ENCODE measurements at places on chromosomes 12 and 14.

- DNase-seq, result no peak
These were observed 13.3 kb downstream of the SLC15A4 start for GRCh38 chr12:128810182-128811127.

DNA sequence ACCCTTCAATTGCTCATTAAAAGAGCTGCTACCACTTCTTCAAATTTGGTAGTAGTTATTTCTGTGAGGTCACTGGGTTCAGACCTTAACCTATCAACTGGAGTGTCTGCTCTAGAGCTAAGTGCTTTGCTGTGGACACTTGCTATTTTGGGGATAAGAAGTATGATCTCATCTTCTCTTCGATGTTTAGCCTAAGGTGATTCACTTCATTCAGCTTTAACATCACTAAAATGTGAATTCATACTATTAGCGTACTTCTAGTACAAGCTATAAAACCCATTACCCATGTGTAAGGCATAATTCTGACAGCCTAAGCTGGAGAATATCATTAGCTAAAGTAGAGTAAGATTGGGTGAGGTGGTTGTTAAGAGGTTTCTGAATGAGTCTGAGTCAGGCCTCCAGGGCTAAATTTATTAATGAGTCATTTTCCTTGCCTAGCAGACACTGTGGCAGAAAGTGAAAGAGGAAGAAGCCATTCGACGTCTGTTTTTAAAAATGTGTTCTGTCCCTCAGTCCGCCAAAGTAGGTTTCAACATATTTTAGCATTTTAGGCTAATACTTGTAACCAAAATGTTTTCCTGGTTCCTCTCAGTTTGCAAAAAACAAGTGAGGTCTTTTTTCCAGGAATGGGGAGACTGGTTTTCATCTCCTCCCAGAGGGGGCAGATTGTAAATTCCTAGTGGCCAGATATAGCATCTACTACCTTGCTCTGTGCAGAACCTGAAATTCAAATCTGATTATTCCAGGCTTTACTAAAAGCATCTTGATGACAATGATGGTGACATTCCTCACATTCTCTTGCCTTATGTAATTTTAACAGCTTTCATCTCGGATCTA is 103.6 kb downstream of the SSPN start:
- DNase-seq, result no peak

GRCh38 chr12:119942386-119942785 is 46.6 kb upstream of the BICDL1 start:
- DNase-seq, result no peak

DNA sequence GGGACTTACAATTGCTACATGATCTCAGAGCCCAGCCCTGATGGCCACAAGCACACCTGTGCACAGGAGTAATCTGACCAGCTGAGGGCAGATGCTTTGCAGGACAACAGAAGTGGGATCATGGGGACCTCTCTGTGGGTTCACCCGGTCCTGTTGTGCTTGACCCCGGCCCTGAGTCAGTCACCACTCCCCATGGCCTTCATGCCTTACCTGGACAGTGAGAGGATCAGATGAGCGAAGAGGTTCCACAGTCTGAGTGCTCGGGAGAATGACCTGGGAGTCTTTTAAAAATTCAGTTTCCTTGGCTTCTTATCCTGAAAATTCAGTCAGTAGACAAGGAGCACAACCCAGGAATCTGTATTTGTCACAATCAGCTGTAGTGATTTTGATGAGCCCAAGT is 88.1 kb downstream of the NTF3 start:
- DNase-seq, result no peak

DNA sequence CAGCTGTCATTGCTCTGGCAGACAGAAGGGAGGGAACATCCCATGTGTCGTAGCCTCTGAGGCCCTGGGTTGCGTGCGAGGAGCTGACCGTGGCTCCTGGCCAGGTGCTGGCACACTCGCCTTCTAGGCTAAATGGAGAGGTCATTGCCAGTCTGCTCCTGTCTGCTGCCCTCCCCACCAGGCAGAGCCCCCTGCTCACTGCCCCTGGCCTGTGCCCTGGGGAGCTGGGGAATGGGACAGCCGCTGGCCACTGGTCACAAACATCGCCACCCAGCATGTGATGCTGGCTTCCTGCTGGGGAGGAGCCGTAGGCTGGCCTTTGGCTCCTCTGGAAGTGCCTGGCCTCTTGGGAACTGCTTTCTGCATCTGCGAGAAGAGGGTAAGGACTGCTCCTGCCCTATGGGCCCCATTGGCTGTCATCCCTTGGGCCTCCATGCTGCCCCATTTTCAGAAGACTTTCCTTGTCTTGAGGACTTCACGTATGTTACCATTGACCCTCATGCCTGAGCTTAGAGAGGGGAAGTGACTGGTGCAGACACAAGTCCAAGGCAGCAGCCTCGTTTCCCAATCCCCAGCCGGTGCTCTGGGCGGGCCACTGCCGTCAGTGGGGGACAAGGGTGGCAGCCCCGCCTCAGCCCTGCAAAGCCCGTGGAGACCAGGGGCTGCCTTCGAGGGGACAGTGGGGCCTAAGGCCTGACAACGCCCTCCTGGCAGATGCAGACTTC is 2.0 kb upstream of the TNFAIP2 start:
- no peak for DNase-seq

GRCh38 chr12:77510985-77511384 is 319.7 kb upstream of the NAV3 start:
- DNase-seq, result no peak

- DNase-seq, result no peak
These were observed 75.4 kb downstream of the WDR20 start for GRCh38 chr14:102215071-102215470.

DNA sequence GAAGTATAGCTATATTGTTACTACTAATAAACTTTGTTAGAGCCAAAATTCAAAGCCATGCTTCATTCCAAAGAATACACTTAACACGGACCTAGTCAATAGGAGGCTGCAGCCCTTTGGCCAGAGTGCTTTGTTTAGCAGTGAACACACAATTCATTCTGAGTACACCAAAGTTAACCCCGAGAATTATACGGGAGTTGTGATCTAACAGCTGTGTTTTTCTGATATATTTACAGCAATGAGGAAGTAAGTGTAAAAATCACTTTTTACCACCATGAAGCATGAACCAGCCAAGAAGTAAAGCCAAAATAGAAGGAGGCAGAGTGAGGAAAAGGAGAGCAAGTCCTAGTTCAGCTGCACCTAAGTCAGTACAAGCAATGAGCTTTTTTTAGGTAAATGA is 156.8 kb upstream of the PDE3A start:
- no peak for DNase-seq

DNA sequence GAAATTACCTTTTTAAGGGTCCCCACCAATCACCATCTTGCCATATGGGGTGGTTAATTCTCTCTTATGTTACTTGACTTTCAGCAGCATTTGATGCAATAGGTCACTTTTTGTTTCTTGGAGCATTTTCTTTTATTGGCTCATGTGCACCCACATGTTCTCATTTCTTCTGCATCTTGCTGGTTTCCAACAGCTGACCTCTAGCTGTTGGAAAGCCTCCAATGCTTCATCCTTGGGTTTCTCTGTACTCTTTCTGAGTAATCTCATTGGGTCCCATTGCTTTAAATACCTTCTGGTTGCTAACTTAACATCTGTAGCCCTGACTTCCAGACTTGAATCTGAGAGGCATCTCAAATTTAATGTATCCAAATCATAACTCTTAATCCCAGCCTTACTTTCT is 116.8 kb downstream of the CRADD start:
- no peak for DNase-seq

- no peak for DNase-seq
These were observed 381.7 kb downstream of the PAWR start for GRCh38 chr12:79309039-79309438.

- no peak for DNase-seq
These were observed 48.1 kb downstream of the SLC8A3 start for GRCh38 chr14:70140614-70141013.

DNA sequence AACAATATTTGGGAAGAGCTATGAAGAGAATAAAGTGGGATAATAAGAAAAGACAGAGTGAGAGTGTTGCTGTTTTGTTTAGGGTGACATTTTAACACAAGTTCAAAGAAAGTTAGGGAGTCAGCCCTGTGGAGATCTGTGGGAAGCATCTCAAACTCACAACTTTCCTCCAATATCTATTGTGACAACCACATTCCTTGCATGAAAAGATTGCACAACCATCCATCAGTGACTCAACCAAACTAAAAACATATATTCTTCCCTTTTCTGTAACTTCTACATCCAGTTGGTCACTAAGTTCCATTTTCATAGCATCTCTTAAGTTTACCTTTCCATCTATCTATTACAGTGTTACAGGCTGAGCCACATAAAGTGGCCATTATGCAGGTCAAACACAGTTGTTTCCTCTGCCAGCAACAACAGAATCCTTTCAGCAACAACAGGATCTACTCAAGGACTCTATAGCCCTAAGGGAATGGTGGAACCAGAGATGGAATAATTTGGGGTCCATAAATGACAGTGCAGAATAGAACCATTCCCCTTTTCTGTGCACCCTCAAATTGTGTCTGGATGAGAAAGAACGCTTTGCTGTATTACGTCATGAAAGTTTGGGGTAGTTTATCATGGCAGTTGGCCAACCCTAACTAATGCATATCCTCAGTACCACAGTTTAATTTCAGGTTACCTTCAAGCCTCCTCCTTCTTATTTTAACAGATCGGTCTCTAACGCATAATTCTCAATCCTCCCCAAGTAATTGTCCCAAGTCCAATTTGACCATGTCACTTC is 118.8 kb downstream of the ST8SIA1 start:
- no peak for DNase-seq

DNA sequence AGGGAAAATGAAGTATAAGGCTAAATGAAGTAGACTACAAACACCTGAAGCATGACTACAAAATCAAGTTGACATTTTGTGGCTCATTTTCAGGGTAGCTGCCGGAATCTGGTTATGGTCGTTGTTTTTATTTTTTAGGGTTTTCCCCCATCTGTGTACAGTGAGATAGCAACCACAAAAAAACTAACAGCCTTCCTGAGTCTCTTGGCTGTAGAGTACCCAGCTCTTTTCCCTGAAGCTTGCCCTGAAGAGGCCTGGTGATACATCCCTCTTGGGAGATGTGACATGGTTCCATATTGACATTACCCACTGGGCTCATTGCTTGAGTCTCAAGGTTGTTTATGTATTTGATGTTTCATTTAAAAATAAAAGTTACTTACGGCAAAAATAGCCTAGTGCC is 424.0 kb downstream of the ZFP36L1 start:
- no peak for DNase-seq

DNA sequence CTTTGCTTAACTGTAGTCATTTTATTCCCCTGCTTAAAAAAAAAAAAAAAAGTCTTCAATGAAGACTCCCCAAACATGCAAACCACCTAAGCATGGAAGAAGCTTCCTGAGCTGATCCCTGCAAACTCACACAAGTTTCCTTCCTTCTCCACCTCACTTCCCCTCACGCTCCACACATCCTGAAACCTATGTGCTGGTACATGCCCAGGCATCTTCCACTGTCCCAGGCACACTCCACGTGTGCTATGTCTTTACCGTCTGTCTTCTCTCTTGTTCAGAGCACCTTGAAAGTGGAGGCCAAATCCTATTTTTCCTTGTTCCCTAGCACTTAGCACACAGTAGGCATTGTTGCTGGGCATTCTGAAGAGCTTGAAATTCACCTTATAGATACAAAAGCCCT is 13.4 kb downstream of the LRIG3 start:
- DNase-seq, result no peak

GRCh38 chr14:78697341-78697740 is 527.2 kb downstream of the NRXN3 start:
- peak; percentile 10 for DNase-seq

- no peak for DNase-seq
These were observed 217.3 kb upstream of the EEA1 start for GRCh38 chr12:93146263-93146939.

DNA sequence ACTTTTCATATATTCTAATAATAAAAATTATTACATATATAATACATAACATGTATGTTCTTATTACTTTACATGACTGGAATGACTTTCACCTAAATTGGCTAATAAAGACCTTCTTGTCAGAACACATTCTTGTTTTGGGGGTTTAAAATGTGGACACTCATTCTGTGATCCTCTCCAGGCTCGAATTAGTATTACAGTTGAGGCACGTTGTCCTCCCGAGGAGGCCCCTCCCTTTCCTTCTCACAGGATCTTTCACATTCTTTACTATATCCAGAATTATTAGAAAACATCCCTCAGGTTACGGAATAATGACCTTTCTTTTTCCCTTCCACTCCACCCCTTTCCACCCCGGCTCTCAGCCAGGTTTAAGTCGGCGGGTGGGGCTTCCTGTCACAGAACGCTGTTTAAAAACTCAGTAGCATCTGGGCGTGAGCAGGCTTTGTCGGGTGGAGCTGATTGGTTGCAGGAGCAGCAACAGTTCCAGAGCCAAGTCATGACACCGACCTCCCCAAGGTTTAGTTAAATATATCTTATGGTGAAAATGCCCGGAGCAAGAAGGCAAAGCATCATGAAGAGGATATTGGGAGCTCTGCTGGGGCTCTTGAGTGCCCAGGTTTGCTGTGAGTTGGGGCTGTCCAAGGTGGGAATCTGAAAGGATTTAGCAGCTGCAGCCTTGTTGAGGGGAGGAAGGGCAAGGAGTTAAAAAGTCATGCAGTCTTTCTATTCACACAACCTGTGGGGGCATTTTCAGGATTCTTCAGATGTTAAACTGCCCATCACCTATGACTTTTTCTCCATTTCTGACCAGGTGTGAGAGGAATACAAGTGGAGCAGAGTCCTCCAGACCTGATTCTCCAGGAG is 396.7 kb upstream of the OR4E1 start:
- no peak for DNase-seq

GRCh38 chr12:124771462-124772288 is 92.0 kb downstream of the SCARB1 start:
- peak; percentile 77 for DNase-seq

DNA sequence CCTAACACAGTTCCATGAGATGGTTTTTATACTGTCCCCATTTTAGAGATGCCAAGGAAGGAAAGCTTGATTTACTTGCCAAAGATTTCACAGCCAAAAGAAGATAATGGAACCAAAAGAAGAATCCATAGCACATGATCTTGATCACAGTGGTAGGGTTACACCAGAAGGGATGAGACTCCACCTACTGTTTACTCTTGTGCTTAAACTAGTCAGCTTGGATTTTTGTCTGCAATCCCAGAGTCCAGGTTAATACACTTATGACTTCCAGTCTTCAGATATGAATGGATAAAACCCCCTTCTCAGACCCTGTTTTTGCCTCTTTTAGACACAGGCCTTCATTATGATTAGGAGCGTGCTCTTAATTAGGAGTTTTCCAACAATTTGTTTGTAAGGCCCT is 454.2 kb downstream of the AEBP2 start:
- DNase-seq, result no peak

DNA sequence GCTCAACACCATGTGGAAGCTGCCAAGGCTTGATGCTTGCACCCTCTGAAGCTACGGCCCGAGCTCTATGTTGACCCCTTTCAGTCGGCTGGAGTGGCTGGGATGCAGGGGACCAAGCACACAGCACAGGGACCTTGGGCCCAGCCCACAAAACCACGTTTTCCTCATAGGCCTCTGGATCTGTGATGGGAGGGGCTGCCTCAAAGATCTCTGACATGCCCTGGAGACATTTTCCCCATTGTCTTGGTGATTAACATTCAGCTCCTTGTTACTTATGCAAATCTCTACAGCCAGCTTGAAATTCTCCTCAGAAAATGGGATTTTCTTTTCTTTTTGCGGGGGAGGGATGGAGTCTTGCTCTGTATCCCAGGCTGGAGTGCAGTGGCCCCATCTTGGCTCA is 46.3 kb downstream of the MON2 start:
- DNase-seq, result no peak

GRCh38 chr12:5868625-5869295 is 76.3 kb downstream of the ANO2 start:
- no peak for DNase-seq
